Stimulated activated CD8-positive, alpha-beta memory T cell treated with anti-CD3 and anti-CD28 coated beads, Interleukin-4, amount 100 ng/mL, for 1 hour (primary cell): ENCODE measurements at places on chromosomes 4 and X.

DNA sequence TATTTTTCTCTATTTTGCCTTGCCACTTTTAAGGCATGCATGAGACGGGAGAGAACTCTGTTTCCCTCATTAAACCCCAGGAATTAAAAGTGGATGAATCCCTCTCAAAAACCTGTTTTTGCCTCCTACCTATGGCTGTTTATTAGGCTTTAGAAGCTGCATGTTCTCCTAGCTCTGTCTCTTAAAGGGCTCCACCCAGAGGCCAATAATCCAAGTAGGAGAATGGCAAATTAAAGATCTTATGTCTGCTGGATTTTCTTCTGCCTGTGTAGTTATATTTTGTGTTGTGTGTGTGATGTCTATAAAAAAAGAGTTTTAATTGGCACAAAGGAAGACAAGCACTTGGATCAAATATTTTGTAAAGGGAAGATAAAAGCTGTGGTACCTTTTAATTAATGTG, 32.4 kb downstream of the MAGEC1 start:
- DNase-seq = no peak

- no peak for DNase-seq
These were observed 14.2 kb downstream of the VEGFC start for GRCh38 chr4:176778491-176778890.

DNA sequence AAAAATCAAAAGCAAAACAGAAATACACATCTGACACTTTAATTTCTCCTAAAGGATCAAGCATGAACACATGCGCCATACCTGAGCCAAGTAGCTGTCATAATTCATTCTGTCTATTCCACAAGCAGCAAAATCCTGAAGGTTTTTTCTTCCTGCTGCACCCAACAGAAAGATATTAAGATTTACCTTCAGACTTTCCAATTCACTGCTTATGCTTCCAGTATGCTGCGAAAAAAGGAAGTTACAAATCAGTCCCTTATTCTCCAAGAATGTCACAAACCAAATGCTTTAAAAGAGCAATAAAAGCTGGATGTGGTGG, 29.2 kb upstream of the FGFBP2 start:
- no peak for DNase-seq

GRCh38 chr4:138241281-138242075, 671 bp downstream of the SLC7A11 start:
- no peak for DNase-seq

GRCh38 chr4:159547645-159548308, 444.9 kb downstream of the RAPGEF2 start:
- no peak for DNase-seq

- DNase-seq = no peak
These were observed 126.8 kb downstream of the KLHL8 start for GRCh38 chr4:87093443-87094123.

DNA sequence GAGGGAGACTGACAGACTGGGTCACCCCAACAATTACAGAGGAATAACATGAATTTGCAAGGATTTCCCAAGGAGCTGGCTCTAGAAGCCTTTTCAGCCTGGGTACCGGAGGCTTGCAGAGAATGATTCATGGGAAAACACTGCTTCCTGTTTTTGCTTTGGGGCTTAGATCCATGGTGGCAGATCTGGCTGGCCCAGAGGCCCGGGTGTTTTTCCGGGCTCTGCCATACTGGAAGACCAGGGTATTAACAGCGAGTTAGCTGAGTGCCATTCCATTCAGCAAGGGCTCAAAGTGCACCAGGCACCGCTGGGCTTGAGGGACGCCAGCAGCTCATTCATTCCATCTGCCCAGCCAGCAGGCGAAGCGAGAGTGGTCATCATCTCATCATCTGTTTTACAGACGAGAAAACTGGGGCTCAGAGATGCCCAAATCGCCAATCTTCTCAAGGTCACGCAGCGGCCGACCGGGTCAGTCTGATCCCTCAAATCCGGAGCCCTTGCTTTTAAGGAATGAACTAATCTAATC, 1.3 kb downstream of the WDR1 start:
- DNase-seq = no peak

DNA sequence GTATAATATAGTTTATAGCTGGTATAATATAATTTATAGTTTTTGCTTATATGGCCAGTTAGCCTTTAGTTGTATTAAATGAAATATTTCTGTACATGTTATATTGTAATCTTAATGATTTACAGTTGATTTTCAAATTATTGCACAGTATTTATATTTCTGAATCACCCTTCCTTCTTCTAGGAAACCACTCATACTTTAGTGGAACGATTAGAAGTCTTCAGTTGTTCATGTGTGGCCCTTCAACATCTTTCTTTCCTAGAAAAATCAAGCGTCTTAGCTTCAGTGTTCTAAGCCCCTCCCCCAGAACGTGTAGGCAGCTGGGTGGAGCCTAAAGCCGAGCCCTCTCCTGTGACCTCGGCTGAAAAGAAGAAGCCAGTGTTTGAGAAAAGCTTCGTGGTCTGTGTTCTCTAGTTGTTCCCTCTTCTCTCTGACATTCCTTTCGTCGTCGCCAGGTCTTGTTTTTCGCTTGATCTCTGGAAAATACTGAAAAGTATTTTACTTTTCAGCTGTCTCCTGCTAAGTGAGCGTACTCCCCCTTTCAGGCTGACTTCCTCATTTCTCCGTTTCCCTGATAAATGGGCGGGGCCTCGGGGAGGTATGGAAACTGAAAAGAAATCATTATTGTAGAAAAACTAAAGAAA, at the start of gene C4orf33:
Gene C4orf33, plus strand, starts transcription at position 342 of the 644 bp plus-strand sequence. CDS start 6,459 bp downstream, outside the sequence.
- peak; percentile 29 for DNase-seq
